Caudate nucleus (tissue), 63 donors: ENCODE measurements at places on chromosomes 7 and 10.

- DNase-seq, result no peak
Measured at GRCh38 chr7:157500171-157500960, 163.6 kb downstream of the DNAJB6 start.

DNA sequence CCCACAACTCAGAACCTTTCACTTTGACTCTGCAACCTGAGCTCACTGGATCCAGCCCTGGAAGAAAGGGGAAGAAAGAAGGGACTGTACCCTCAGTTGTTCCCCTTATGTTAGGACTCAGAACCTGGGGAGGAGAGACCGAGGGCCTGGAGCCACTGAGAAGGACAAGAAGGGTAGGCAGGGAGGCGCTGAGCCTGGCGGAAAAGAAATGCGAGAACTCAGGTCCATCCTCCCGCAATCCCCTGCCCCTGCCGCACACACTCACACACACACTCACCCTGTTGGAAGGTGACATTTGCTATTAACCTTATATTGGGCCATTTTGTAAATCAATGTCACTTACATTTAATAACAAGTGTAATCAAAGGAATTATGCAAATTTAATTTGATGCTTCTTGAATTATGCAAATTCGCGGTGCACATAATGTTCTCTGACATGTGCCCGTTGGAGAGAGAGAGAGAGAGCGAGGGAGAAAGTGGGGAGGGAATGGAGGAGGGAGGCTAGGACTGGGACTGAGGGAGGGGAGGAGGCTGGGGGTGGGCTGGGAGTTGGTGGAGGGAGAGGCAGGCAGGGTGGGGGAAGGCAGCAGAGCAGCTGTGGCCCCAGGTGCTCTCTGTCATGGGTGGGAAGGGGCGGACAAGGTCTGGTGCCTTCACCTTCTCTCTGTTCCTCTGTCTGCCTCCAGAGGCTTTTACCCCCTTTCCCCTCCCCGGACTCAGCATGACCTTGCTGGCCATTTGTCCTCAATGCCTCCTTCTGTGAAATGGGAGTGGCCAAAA lies 99.6 kb upstream of the PAX2 start:
- no peak for DNase-seq

- DNase-seq, result no peak
Measured at GRCh38 chr10:29039677-29040189, 249.1 kb upstream of the LYZL1 start.

DNA sequence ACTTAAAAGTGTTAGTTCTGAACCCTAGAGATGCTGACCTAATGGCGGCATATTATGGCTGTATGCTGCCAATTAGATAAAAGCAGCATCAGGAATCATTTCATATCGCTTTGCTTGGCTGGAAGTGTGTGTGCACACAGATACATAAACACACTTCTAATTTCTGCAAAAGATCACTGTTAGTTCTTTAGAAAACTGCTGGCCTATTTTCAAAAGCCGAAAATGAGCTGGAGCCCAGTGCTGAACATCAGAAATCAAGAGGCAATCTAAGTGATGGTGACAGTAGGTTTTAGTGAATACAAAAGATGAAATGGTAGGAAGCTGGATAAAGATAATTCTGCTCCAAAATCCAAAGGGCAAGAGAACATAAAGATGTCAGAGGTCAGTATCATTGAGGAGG lies 745.8 kb upstream of the LRRTM3 start:
- no peak for DNase-seq

GRCh38 chr10:17001961-17002749 lies 127.5 kb downstream of the CUBN start:
- no peak for DNase-seq

GRCh38 chr7:47664650-47665195 lies 82.8 kb upstream of the TNS3 start:
- DNase-seq, result no peak

GRCh38 chr10:104022026-104022425 lies 55.1 kb downstream of the SLK start:
- no peak for DNase-seq

DNA sequence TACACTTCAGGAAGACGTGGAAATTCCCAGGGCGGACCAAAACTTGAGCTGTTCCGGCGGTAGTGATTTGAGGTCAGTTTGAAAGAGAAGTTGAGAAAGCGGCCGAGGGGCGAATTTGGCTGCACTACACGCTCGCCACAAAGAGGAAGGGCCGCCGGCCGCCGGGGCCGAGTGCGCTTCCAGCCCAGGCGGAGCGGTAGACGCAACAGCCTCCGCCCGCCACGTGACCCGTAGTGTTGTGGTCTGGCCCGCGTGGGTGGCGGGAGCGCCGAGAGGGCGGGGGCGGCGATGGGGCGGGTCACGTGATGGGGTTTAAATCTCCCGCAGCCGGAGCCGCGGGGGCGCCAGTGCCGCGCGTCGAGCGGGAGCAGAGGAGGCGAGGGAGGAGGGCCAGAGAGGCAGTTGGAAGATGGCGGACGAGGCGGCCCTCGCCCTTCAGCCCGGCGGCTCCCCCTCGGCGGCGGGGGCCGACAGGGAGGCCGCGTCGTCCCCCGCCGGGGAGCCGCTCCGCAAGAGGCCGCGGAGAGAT lies at the start of gene SIRT1:
TSS of gene SIRT1 (plus strand) at position 344 of the 529 bp plus-strand sequence. CDS start at position 410, 66 bp downstream.
- DNase-seq, result peak; percentile 53

GRCh38 chr10:119233123-119233820 lies 25.9 kb downstream of the GRK5 start:
- no peak for DNase-seq

GRCh38 chr10:12594448-12594944 lies 245.1 kb downstream of the CAMK1D start:
- no peak for DNase-seq

GRCh38 chr10:86123304-86123703 lies 243.3 kb downstream of the GRID1 start:
- DNase-seq, result no peak

GRCh38 chr7:47266131-47266706 lies 315.7 kb downstream of the TNS3 start:
- DNase-seq, result peak; percentile 45

DNA sequence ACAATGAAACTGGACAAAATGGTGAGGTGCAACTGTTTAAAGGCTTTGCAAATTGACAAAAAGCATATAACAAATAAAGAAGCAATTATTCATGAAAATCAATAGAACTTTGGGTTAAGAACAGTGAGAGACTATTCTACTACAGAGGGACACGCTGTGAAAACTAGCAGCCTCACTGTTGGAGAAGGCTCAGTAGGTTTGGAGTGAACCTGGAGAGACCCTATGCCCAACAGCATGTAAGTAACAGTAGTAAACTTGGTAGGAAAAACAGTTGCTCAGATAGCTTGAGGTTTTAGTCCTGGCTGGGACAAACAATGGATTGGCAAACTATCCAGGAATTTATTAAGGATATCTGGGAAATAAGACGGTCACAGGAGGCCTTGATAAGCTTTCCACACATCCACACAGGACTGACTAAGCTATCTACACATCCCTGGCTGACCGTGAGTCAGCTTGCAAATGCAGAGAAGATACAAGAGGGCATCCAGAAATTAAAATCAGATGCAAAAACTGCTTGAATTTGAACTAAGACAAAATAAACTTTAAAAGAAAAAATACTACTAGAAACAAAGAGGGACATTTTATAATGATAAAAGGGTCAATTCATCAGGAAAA lies 15.9 kb downstream of the FAM149B1 start:
- DNase-seq, result no peak

GRCh38 chr7:116209561-116210070 lies 723 bp upstream of the TES start:
- no peak for DNase-seq

GRCh38 chr10:30455816-30456215 lies 21.8 kb downstream of the MAP3K8 start:
- DNase-seq, result no peak

DNA sequence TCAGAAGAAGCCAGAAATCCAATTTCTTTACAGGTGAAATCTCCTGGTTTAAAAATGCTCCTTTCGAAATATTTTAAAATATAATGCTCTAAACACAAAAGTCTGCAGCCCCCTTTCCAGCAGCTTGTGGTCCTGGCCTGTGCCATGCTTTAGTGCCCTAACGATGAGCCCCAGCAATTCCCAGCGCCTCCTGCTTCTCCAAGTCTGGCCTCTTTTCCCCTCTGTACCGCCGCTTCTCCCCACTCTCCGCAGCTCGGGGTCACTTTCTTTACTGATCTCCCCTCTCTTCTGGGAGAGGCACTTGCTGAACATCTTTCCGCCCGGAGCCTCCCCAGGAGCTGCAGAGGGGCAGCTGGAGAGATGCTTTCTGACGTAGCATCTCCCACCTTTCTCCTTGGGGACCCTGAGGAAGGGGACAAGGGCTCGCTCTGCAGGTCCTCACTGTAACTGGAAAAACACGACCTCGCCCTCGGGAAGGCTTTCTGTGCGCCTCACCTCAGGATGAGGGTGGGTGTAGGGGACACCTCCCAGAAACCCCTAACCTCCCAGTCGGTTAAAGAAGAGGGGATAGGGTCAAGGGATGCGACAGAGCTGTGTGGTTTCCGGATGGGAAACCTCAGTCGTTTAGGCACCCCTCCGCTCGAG lies 565 bp upstream of the INA start:
- DNase-seq, result no peak

GRCh38 chr10:114337510-114338462 lies 66.5 kb downstream of the AFAP1L2 start:
- DNase-seq, result no peak

DNA sequence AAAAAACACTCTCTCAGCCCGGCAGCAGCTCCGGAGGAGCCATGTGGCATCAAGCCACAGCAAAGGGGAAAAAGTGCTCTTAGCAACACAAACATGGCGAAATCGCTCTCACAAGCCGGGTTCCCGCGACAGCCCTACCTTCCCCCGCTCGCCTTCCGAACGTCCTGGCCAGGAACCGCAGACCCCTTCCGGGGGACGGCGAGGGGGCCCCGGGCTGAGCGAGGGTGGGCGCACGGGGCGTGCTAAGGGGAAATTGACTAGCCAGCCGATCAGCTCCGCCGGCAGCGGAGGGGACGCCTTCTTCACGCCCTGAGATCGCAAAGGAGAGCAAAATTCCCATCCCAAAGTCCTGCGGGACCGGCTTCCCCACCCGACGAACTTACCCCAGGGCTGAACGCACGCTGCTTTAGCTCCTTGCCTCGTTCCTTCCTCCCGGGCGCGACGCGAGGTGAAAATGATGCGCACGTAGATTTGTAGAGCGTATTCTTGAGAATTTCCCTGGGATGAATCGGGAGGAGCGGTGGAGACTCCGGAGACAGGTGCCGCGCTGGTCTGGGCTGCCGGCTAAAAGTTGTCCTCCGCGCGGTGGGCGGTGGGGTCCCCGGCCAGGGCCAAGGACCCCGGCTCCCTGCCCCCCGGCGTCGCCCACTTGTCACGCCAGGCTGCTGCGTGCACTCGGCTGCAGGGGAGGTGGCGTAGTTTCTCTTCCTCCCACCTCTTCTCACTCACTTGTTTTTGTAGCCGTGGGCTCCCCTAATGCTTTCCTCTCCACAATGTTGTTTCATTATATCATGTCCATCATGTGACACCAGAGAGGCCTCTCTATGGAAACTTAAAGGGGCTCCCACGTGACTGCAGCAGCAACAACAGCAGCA lies 220.1 kb upstream of the MKLN1 start:
- DNase-seq, result peak; percentile 60

DNA sequence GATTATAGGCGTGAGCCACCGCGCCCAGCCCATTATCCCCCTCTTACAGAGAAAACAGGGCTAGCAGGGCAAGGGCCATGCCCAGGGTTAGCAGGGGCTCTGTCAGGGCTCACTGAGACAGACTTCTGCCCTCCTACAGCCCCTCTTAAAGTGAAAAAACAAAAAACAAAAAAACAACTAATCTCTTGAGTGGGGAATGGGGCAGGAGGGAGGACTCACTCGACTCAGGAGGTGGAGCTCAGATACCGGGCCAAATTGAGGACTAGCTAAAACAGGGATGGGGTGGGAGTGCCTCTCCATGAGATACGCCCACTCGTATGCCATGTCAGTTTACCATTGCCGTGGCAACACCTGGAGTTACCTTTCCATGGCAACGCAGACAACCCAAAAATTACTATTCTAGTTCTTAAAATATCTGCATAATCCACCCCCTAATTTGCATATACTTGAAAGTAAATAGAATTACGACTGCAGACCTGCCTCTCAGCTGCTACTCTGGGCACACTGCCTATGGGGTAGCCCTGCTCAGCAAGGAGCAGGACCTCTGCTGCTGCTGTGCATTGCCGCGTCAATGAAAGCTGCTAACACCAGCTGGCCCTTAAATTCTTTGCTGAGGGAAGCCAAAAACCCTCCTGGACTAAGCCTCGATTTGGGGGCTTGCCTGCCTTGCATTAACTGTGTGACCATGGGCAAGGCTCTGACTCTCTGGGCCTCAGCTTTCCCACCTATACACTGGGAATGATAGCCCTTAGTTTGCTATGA lies 13.4 kb downstream of the SSC4D start:
- peak; percentile 81 for DNase-seq

- no peak for DNase-seq
Measured at GRCh38 chr10:26714415-26715136, 17.1 kb downstream of the PDSS1 start.

DNA sequence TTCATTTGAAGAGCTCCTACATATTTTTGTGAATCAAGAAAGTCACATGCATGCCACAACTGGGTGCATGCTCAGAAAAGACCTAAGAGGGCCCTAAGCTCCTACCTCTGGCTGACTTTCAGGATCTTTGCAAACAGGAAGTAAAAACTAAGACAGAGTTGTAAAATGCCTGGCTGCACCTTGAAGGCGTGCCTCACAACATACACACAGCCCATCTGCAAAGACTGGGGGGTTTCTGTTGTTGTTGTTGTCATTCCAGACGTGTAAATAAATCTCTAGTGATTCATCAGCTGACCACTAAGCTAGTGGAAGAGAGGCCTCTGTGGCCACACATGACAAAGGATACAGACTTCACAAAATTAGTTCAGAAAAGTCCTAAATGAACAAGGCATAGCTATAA lies 31.8 kb downstream of the SMURF1 start:
- DNase-seq, result no peak

DNA sequence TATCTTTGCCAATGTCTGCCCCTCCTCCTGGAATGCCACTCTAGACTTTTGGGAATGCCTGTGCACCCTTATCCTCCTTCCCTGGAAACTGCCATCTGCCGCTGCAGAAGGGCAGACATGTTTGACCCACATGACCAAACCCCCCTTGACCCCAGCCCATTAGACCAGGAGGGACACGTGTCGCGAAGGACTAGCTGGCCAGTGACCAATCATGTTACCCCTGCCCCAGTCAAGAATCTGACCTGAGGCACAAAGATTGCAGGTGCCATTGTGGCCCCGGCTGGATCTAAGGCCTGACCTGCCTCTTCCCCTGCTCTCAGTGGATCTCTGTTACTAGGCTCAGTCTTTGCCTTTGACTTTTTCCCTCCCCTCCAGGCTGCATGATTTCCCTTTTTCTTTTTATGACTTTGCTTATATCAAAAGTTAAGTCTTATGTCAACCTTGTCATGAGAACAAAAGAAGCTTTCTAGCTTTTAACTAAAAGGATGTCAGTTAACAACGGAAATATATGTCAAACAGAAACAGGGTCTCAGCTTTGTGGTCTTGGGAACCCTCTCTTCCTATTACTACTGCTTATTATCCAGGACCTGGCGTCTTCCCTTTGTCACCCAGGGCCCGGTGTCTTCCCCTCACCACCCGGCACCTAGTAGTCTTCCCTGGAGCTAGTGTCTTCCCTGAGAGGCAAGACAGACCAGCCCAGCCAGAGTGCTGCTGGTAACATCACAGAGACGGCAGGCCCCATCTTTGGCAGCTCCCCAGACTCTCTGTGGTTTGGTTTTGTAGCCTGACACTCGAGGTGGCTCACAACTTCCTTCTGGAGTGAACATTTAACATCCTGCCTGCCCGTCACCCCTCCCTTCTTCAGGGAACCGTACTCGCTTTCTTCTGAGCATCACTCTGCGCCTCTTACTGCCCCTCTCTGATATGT lies 24.4 kb upstream of the PPIF start:
- no peak for DNase-seq
